ENCODE measurements at places on chromosomes 1 and 21.

GRCh38 chr1:238466459-238466858 is 575.7 kb upstream of the ZP4 start:
- no peak for DNase-seq

- DNase-seq, result no peak
These were observed 433.4 kb downstream of the KIF26B start for GRCh38 chr1:245588116-245588639.

DNA sequence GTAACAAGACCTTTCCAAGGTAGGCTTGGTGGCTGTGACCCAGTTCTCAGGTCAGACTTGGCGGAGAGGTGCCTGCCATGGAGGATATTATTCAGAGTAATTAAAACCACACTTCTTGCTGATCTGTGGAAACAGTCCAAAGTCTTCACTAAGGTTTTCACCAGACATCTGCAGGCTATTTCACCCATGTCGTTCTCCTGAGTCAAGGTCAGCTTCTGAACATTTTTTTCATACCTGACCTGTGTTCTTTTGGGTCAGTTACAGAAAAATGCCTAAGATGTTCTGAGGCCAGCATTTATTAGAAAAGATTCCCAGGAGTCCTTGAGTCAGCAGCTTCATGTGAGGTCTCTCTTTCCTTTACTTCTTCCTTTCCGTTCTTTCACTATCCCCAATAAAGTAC is 54.9 kb downstream of the RGL1 start:
- DNase-seq, result no peak

GRCh38 chr1:170445096-170445495 is 86.9 kb upstream of the GORAB start:
- DNase-seq, result no peak

- peak; percentile 52 for DNase-seq
These were observed 30.5 kb downstream of the BATF3 start for GRCh38 chr1:212669102-212669501.

GRCh38 chr1:201240171-201240570 is 43.1 kb upstream of the PKP1 start:
- DNase-seq, result no peak

DNA sequence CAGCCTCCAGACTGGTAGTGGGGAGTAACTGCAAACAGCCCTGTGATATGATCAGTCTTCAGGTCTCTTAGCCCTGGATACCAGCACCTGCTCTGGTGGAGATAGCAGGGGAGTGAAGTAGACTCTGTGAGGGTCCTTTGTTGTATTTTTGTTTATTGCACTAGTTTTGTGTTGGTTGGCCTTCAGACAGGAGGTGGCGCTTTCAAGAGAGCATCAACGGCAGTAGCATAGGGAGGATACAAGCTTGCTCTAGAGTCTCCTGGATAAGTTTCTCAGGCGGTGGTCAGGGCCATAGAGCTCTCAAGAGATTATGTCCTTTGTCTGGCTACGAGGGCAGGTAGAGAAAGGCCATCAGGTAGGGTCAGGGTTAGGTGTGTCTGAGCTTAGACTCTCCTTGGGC is 116.4 kb downstream of the USH2A start:
- peak; percentile 41 for DNase-seq

- peak; percentile 17 for DNase-seq
These were observed 350.9 kb downstream of the LTN1 start for GRCh38 chr21:28641731-28642130.

- DNase-seq, result no peak
These were observed 14.6 kb downstream of the ARHGEF10L start for GRCh38 chr1:17553975-17554700.

GRCh38 chr1:158354255-158354654 is 561 bp downstream of the CD1E start:
- no peak for DNase-seq

DNA sequence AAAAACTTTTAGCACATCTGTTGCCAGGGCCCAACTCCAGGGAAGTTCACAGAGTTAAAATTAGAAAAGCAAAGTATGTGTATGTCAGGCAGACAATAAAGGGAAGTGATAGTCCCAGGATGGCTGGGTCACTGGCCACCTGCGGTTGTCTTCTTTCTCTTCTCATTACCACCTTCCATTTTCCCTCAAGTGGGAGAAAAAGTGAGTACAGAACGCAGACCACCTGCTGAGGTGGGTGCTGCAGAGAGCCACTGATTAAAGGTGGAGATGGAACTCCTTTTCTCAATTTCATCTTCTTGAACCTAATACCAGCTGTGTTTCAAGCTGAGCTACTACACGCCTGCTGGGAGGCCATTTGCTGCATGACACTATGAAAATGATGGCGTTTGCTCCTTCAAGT is 88.8 kb upstream of the PDE4B start:
- DNase-seq, result peak; percentile 22

GRCh38 chr1:150259758-150260669 is 2.4 kb downstream of the CA14 start:
- DNase-seq, result peak; percentile 58

DNA sequence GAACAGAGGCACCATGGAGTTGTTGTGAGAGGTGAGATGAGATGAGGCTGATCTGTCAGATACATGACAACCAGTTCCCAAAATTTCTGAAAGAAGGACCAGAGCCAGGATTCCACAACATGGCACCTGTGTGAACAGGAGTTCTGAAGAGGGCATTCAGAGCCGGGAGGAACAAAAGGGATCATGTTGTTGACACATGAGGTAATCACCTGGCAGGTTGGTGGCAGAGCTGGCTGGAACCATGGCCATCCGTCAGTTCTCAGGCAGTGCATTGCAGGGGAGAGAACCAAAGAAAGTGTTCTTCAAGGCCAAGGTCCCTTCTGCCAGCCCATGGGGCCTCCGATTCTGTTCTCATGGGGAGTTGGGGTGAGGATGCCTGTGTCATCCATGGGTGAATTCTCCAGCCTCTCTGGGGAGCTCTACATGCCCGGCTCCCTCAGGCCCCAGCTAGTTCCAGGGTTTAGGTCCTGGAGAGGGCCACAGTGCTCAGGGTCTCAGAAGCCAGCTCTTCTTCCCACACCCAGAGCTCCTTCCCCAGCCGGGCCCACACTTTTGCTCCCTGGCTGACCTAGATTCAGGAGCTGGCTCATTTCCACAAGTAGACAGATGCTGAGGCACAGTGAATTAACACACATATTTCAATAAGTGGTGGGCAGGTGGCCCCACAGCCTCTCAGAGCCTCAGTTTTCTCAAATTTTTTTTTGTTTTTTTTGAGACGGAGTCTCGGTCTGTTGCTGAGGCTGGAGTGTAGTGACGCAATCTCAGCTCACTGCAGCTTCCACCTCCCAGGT is 49.1 kb upstream of the CTPS1 start:
- DNase-seq, result no peak

DNA sequence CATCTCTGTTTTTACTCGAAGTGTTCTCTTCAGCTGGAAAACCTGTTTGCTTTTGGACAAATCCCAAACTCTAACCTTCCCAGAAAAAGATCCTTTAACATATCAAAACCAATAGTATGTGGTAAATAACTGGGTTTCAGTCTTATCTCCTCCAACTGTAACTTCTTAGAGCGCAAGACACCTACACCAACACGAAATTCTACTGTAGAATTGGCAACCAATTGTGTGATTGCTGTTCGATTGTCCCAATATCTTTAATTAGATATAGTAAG is 5.8 kb upstream of the MPZL1 start:
- no peak for DNase-seq

GRCh38 chr1:83113652-83114051 is 885.3 kb downstream of the TTLL7 start:
- no peak for DNase-seq

DNA sequence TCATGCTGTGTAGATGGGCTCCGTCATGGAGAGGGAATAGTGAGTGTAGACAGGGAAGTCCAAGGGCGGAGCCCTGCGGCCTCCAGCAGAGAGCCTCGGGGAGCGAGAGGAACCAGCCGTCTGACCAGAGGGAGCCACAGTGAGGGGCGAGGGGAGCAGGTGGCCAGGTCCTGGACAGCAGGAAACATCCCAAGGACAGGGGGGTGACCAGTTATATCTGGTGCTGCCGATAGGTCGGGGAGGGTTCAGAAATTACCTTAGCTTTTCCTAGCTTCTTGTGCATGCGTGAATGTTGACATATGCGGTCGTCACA is 46.5 kb downstream of the TRAPPC10 start:
- DNase-seq, result no peak

GRCh38 chr1:168792142-168792541 is 63.1 kb upstream of the DPT start:
- DNase-seq, result no peak

DNA sequence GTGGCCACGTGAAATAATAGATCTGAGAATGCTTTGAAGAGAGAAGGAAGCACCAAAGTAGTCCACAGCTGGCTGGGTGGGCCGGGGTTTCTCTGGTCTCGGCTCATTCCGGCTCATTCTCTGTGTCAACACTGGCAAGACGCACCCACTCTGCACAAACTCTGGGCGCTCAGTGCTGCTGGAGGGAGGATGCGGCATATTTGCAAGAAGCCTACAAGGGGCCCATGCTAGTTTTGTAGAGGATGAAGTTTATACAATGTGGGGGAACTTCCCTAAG is 28.8 kb upstream of the TMPRSS2 start:
- DNase-seq, result no peak
